ENCODE measurements at places on chromosomes 12 and 14. TPM values are rescaled to one million over a fixed set of nuclear protein-coding genes. Genes with fewer than 3 reads are reported as not detected.
A peak's percentile ranks its signal among the peaks of the same experiment; 100 is the strongest.

The IRAK3 gene
- 1.1 TPM for total RNA-seq

The CELA1 gene
- total RNA-seq = 0.18 TPM

The LBHD2 gene
- total RNA-seq = not detected

The SELPLG gene
- total RNA-seq = 36.9 TPM

DNA sequence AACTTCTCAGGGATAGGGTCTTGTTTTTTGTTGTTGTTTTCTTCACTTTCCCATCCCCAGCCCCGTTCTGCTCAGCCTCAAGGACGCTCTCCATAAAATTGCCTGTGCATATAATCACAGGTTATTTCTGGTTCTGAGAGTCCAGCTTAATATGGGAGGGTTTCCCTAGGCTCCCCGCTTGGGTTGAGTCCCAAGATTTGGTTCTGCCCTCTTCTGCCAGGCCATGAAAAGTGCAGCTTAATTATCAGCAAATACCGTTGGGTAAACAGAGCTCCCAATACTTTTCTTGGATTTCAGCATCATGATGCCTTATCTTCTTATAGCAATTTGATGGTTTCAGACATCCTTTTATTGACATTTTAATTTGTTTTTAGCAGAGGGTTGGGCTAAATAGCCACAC, 75.6 kb downstream of the GRIN2B start:
- no peak for DNase-seq

DNA sequence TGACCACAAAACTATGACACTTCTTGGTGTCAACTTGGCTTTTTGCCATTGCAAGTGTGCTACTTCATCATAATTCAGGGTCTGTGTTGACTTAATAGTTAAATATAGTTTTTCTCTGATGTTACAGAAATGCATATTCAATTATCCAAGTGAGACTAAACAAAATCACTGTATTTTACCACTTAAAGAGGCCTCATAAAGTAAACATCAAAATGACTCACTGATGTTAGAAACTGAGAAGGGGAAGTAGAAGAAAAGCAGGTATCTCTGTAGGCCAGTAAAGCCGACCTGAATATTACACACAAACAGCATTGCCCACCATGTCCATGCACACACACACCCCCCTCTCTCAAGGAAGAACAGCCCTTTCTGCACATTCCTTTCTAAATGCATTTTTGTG, 55.4 kb downstream of the RPAP3 start:
- no peak for DNase-seq

GRCh38 chr12:69131077-69131476, 108.3 kb upstream of the CPSF6 start:
- no peak for DNase-seq

DNA sequence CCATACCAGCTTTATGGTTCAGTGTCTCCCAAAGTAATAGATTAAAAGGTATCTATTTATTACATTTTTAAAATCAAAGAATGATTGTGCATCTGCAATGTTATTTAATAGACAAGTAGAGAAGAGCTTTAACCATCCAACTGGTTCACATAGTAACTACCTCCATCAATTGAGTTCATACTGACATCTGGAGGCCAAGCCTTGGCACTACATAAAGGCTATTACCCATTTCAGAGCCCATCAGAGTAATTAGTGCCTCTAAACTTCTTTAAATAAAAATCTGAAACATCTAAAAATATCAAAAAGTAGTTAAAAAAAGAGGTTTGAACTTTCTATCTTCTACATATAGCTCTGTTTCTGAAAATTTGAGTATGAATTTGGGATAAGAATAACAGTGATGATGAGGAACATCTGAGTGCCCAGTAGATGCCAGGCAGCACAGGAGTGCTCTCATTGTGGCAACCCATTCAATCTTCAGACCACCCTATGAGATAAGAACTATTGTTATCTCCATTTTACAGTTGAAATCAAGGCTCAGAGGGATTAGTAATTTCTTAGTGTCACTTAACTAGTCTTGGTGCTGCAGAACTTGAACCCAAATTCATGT, 132.9 kb upstream of the DAAM1 start:
- peak; percentile 38 for DNase-seq

DNA sequence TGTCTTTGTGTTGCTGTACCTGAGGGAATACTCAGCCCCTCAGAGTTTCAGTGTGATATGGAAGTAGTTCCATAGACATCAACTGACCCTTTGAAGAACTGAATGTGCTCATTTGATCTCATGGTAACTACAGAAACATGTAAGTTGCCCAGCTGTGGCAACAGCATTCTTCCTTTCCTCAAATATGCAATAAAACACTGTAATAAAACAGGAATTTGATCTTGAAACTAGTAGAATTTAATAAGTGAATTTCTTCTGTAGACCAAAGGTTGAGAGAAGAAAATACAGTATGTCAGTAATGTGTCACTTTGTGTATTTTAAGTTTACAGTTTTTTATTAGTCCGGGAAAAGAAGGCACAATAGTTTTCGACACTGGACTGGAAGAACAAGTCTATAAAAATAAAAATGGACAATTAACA, 31.9 kb downstream of the KCTD10 start:
- no peak for DNase-seq

- peak; percentile 51 for DNase-seq
These were observed 80.3 kb downstream of the WDR20 start for GRCh38 chr14:102220031-102220430.

DNA sequence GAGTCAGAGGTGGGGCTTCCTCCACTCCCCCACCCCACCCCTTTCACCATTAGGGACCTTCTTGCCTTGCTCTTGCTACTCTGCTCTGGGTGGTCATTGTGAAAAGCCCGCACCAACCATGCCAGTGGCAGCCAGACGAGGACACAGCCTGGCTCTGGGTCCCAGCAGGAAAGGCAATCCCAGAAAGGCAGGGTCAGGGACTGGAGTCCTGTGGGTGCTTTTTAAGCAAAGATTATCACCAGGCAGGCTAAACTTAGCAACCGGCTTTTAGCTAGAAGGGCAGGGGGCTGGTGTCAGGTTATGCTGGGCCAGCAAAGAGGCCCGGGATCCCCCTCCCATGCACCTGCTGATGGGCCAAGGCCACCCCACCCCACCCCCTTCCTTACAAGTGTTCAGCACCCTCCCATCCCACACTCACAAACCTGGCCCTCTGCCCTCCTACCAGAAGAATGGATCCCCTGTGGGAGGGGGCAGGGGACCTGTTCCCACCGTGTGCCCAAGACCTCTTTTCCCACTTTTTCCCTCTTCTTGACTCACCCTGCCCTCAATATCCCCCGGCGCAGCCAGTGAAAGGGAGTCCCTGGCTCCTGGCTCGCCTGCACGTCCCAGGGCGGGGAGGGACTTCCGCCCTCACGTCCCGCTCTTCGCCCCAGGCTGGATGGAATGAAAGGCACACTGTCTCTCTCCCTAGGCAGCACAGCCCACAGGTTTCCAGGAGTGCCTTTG, 1.2 kb upstream of the GAPDH start:
- peak; percentile 78 for DNase-seq

DNA sequence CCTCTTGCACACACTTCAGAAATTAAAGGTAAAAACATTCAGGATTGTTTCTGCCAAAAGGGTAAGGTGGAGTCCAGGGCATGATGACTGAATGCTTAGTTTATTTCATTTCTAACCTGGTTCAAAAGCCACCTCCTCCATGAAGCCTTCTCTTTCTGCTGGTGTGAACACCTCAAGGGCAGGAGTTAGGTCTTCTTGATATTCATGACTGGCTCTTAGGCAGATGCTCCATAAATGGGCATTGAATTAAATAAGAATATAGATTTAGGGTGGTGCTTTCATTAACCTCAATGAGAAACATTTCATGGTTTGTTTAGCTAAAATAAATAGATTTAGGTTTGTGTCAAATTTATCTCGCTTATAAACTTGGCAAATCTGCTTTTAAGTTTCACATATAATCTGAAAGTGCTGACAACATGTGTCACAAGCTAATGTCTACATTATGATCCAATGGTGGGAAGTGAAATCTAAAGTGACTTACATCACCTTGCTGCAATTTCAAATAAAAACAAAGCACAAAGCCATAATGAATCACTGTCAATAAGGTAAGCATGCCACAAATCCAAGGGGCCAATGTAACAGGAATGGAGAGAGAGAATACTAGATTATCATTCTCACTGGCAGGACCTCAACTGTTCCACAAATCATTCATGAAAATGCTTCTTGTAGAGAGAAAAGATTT, 72.7 kb upstream of the GRIP1 start:
- no peak for DNase-seq

GRCh38 chr12:126389220-126389841, 1324.1 kb downstream of the AACS start:
- DNase-seq = no peak

DNA sequence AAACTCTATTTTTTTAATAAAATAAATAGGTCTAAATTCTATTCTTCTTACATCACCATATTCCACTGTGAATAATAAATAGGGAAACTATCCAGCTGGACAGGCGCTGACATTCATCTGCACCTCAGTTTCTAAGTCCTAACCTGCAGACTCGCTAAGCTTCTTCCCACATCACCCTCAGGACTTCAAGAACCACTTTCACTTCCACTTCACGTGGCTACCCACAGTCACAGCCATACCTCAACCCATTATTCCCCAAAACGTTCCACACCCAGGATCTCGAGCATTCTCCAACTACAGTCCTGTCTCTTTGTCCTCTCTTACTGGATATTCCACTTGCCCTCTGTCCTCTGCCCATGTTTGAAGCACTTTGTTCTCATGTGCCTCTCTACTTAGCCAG, 71.1 kb downstream of the C2CD5 start:
- DNase-seq = no peak

DNA sequence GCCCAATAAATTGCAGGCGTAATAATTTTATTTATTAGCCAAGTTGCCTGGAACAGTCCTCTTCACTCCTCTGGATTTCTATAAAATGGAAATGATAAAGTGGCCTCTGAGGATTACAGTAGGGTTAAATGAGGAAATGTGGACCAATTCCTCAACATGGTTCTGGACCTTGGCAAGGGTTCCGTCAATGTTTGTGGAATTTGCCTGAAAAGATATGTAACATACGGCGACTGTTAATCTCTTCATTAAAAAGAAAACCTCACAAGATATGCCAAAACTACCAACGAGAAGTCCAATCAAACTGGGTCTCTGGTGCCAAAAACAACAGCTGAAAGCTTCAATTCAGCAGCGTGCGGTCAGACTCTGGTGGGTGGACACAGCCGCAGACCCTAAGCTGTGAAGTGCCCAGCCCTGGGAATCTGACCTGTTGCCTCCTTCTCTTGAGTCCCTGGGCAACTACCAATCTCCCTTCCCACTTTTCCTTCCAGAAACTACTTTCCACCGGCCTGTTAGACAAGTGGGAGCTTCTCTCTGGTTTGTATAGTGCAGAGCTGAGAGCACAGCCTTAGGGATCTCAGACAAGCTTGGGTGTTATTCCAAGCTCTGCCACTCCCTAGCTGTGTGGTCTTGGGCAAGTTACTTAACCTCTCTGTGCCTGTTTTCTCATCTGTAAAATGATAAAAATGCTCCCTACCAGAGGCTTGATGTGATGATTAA, 190.5 kb upstream of the GSC start:
- DNase-seq = no peak

DNA sequence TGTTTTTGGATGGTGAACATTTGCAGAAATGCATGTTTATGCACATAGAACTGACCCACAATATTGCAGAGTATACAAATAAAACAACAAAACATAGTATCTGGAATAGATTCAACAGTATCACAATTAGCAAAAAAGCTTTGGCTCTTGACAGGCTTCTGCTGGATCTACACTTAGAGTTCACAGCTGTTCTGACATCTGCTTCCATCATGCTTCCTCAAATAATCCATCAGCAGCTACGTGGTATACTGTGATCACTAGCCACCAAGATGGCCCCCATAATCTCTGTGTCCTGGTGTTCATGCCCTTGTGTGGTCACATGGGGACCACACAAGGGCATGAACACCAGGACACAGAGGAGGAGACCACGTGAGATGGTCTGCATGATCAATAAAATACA, 166.6 kb upstream of the CCDC198 start:
- no peak for DNase-seq

- DNase-seq = no peak
These were observed 289.0 kb upstream of the RPL10L start for GRCh38 chr14:46940611-46941010.

DNA sequence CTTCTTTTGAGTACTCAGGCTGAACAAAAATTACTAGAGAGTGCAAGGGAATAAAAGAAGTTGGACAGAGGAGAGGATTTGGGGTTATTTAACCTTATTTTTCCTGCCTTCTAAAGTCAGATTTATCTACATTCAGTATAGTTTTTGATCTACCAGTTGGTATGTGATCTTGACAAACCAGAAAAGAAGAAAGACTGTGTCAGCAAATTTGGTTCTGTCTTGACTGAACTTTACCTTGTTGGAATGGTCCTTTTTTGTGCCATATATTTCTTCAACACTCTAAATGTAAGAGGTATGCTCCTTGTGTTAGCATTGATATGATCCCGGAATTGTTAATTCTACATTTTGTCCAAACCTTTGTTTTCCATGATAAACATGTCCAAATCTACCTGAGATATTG, 47.7 kb upstream of the ADAMTS20 start:
- DNase-seq = no peak

DNA sequence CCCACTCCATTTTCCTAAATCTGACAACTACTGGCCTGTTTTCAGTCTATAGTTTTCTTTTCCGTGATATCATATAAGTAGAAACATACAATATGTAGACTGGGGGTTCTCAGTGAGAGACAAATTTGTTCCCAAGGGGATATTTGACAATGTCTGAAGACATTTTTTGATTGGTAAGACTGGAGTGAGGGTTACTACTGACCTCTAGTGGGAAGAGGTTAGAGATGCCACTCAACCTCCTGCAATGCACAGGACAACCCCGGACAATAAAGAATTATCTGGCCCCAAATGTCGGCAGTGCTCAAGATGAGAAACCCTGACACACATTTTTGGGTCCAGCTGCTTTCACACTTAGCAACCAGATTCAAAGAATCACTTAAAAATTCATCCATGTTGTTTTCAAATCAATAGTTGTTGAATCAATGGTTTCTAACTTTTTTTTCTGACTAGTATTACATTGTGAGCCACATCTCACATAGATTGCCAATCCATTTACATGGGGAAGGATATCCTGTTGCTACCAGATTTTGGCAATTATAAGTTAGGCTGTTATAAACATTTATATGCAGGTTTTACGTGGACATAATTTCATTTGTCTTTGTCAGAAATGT, 307.1 kb downstream of the RPL10L start:
- DNase-seq = peak; percentile 3

DNA sequence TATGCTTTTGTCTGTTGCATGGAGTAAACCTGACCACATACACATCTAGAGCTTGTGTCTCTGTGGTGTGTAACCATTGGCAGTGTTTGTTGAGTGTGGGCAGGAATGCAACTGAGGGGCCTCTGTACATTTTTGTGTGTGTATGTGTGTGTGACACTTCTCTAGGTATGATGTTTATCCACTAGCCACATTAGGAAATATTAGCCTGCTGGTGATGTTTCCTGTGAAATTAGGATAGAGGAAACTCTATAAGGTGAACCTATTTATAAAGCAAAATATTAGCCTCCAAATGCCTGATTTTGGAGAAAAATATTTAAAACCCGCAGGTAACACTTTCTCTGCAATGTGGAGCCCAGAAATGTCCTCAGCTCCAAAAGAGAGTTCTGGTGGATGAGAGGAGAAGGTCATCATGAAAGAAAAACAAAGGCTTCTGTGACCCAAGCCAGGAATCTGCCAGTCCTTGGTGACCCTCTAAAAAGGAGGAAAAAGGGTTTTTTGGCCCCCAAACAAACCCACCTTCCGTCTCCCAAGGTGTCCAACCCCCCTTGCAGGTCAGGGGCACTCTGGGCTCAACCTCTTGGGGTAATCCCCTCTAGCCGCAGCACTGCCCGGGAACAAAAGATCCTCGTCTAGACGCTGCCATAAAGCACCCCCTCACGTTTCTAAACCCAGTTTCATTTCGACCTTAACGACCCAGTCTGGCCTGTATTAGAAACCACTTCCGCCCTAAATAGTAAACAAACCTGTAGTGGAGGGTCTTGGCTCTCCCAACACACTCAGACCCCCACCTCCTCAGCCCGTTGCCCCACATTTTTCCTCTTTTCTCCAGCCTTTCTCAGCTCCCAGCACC, 3.1 kb upstream of the HOTAIR start:
- no peak for DNase-seq
